ENCODE measurements at places on chromosomes 11 and 22.
A peak's percentile ranks its signal among the peaks of the same experiment; 100 is the strongest.

DNA sequence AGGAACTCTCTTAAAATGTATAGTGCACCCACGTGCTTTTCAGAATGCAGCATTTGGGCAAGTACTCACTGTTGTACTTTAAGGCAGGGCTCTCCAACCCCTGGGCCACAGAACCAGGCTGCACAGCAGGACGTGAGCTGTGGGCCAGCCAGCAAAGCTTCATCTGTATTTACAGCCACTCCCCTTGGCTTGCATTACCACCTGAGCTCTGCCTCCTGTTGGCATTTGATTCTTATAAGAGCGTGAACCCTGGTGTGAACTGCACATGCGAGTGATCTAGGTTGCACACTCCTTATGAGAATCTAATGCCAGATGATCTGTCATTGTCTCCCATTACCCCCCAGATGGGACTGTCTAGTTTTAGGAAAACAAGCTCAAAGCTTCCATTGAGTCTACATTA is 3.0 kb downstream of the C11orf58 start:
- no peak overlapping the region for H3K4me3 ChIP-seq
- peaks cover 34% of the 10 kb centered on the region for H3K4me1 ChIP-seq
- DNase-seq, result no peak
- peak overlapping the region; percentile 2 for H3K27ac ChIP-seq

- DNase-seq, result no peak
- no peaks in the 10 kb centered on the region for H3K4me1 ChIP-seq
- H3K27ac ChIP-seq, result no peak overlapping the region
- no peak overlapping the region for H3K4me3 ChIP-seq
Measured at GRCh38 chr11:56750190-56750589, 1.7 kb upstream of the OR9G4 start.

- H3K4me3 ChIP-seq, result no peak overlapping the region
- H3K27me3 ChIP-seq, result no peaks in the 10 kb centered on the region
- no peak overlapping the region for H3K27ac ChIP-seq
- H3K4me1 ChIP-seq, result no peaks in the 10 kb centered on the region
- H3K36me3 ChIP-seq, result no peaks in the 10 kb centered on the region
- no peak for DNase-seq
Measured at GRCh38 chr22:28051091-28051786, 132.2 kb upstream of the PITPNB start.

DNA sequence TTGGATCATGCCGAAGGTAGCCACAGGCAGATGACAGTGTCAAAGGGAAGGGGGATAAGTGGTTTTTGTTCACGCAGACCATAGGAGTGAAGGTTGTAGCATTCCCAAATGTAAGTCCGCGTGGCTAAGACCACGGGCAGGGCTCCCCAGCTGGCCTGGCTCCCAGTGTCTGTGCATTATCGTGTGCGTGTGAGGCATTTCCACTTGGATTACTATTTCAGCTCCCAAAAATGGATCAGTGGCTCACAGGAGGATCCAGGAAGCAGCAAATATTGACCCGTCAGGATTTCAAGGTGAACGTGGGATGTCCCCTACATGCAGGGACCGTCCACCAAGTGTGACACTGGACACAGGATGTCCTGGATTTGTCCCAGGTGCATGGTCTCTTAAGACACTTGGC is 10.6 kb downstream of the CDKN1C start:
- H3K36me3 ChIP-seq, result no peaks in the 10 kb centered on the region
- no peaks in the 10 kb centered on the region for H3K4me1 ChIP-seq
- no peak overlapping the region for H3K4me3 ChIP-seq
- H3K27me3 ChIP-seq, result peaks cover 4% of the 10 kb centered on the region

DNA sequence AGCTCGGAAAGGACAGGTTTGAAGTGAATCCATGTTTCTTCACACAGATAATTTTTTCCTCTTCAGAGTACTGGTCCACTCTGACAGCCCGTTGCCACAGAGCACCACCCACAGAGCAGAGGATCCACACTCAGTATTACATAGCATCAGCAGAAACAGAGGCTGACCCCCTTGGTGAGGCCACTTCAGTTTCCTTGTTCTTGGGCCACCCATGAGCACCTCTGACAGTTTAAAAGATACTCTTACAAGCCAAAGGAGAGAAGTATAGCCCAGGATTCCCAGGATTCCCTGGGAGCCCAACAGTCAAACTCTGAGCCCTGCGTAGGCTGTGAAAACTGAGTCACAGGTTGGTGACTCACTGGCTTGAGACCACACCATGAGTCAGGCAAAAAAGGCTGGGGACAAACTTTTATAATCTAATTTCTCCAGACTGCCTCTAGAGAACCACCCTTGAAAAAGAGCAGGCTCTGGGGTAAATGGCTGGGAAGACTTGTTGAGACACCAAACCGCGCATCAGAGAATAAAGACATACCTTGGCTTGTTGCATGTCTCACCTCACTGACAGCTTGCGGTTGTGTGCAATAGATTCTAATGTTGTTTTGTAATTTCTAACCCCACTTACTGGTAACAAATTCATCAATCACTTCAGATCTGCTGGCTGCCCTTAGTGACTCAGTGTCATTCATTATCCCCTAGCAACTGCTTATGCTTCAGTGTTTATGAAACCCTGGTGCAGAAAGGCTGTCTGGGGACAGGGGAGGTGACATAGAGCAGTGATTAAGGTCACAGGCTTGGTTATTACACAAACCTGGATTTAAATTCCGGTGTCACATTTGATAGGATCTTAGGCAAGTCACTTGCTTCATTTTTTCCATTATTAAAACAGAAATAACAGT is 56.9 kb upstream of the PRSS23 start:
- no peaks in the 10 kb centered on the region for H3K27me3 ChIP-seq
- H3K36me3 ChIP-seq, result no peaks in the 10 kb centered on the region
- peak; percentile 57 for DNase-seq
- H3K27ac ChIP-seq, result no peak overlapping the region
- no peak overlapping the region for H3K4me3 ChIP-seq
- H3K4me1 ChIP-seq, result no peaks in the 10 kb centered on the region

Measured in naive thymus-derived CD4-positive, alpha-beta T cell (primary cell).